ENCODE measurements at places on chromosomes 7 and 10.
A peak's percentile ranks its signal among the peaks of the same experiment; 100 is the strongest.

GRCh38 chr10:76454506-76455140, 1023.2 kb downstream of the LRMDA start:
- no peak for DNase-seq

GRCh38 chr7:5050676-5051075, 5.0 kb downstream of the RBAK start:
- DNase-seq, result no peak

DNA sequence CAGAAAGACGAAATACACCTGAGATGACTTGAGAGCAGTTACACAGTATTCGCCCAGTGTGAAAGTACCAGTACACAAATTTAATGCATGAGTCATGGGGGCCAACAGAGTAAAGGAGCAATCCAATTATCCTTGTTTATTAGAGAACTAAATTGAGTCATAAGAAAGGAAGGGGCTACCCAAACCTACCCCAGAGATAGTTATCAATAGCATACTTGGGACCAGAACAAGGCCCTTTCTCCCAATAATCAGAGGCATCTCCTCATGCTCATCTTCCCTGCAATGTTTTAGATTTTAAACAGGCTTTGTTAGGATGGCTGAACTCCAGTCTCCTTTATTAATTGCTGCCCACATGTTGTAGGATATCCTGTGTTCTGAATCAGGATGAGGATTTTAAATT, 239.7 kb upstream of the LRGUK start:
- DNase-seq, result no peak

GRCh38 chr10:11604865-11605650, 6.4 kb downstream of the USP6NL start:
- DNase-seq, result no peak

GRCh38 chr7:17293481-17293880, 5.0 kb upstream of the AHR start:
- DNase-seq, result no peak

- no peak for DNase-seq
Observed at GRCh38 chr10:132709471-132709951, 76.4 kb downstream of the NKX6-2 start.

GRCh38 chr7:95601316-95601715, 5.0 kb upstream of the PDK4 start:
- DNase-seq, result no peak

DNA sequence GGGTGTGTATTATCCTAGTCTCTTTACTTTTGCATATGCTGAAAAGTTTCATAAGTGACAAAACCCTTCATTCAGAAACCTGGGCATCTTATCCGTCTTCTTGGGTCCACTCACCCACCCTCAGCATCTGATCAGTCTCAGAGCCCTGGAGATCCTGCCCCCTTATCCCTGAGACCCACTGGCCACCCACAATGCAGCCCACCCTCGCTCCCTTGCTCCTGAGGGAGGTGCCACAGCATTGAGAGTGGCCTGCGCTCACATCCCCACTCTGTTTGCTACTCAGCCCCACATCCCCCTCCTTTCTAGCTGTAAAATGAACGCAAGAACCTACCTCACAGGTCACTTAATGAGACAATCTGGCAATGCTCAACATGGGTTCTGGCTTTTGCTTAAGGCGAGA, 27.3 kb downstream of the PDIA4 start:
- DNase-seq, result no peak

- no peak for DNase-seq
Observed at GRCh38 chr10:114525368-114525949, 121.2 kb upstream of the AFAP1L2 start.

GRCh38 chr10:126787201-126787600, 116.7 kb upstream of the C10orf90 start:
- DNase-seq, result no peak

GRCh38 chr10:110803830-110804338, 67.8 kb upstream of the PDCD4 start:
- DNase-seq, result peak; percentile 26

- DNase-seq, result no peak
Observed at GRCh38 chr7:81698965-81699364, 70.9 kb downstream of the HGF start.

DNA sequence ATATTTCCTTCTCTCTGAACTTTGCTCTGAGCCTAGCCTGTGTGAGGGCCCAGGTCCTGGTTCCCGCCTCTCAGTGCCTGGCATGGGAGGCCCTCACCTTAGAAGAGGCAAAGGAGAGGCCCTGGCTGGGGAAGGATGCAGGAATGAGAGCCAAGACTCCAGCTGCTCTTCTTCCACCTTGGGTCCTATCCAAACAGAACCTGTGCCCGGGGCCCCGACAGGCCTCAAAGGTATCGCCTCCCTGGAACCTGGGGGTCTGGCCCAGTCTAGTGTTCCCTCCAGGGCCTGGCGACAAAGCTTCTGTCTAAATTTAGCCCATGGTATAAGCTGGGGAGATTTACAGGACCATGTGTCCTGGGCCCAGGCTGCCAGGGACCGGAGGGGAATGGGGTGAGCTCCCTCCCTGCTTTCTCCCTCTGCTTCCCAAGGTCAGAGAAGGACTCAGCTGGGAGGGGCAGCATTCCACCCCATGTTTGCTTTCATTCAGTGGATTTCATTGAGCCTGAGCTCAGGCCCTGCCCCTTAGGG, 12.0 kb upstream of the CRHR2 start:
- no peak for DNase-seq

DNA sequence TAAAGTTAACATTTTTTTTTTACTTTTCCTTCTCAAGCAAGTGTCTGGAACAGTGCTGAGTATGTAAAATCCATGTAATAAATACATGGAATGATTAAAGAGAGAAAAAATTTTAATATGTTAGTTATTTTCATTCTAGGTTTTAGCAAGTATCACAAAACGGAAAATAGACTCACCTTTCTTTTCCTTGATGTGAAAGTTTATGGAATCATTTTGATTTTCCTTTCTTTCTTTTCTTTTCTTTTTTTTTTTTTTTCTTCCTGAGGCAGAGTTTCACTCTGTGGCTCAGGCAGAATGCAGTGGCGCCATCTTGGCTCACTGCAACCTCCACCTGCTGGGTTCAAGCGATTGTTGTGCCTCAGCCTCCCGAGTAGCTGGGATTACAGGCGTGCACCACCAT, 28.1 kb downstream of the SMNDC1 start:
- DNase-seq, result no peak

- no peak for DNase-seq
Observed at GRCh38 chr7:150852371-150852905, at the start of gene AOC1. Gene AOC1, plus strand, starts transcription at chr7:150852517. Its CDS starts 3,954 bp downstream, at chr7:150856471.

DNA sequence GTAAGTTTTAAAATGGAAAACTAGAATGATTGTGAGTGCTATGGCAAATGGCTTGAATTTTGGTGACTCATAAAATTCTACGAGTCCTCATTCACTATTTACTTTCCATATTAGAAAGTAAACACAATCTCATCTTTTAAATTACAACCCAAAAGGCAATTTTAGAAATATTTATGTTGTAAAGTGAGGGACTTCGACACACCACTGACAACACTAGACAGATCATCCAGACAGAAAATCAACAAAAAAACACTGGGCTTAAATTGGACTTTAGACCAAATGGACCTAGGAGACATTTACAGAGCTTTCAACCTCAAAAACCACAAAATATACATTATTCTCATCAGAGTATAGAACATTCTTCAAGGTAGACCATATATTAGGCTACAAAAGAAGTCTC, 30.1 kb downstream of the ZNF277 start:
- no peak for DNase-seq

GRCh38 chr7:132996581-132997242, 85.2 kb downstream of the CHCHD3 start:
- DNase-seq, result no peak

DNA sequence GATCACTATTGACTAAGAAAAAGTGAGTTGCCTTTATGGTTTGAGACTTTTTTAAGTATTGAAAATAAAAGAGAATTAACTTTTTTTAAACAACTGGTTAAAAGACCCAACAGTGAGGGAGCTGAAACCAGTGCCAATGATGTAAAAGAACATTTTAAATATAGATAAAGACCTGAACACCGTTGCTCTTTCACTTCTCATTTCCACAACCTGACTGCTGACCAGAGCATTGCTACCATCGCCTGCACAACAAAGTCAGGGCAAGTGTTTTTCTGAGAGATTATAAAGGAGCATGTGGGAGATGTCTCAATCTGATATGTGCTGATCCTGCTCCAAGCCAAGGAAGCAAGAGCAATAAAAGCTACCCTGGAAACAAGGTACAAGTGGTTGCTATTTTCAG, 34.7 kb downstream of the IMMP2L start:
- DNase-seq, result no peak

- no peak for DNase-seq
Observed at GRCh38 chr10:106991091-106991490, 173.4 kb downstream of the SORCS1 start.

- DNase-seq, result no peak
Observed at GRCh38 chr10:96683065-96683464, 37.2 kb downstream of the PIK3AP1 start.

GRCh38 chr7:132232406-132232805, 343.9 kb downstream of the PLXNA4 start:
- no peak for DNase-seq

DNA sequence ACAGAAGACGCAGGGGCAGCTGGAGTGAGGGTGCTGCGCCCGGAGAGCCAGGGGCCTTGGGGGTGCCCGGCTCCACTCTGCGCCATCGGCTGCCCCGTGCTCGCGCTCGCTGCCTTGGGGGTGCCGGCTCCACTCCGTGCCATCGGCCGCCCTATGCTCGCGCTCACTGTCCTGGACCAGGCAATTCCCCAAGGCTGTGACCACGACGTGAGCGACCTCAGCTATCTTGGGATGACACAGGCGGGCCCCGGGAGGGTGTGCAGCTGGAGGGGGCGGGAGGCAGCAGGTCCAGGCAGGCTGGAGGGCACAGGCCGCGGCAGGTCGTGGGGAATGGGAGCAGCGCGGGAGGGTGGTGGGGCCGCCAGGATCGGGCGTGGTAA, 29.7 kb downstream of the CYP2W1 start:
- no peak for DNase-seq

- no peak for DNase-seq
Observed at GRCh38 chr7:112897839-112898431, 107.7 kb upstream of the TMEM168 start.

- DNase-seq, result no peak
Observed at GRCh38 chr10:63700631-63701156, 179.5 kb downstream of the REEP3 start.

- no peak for DNase-seq
Observed at GRCh38 chr7:1810961-1811849, 141.1 kb downstream of the ELFN1 start.

GRCh38 chr10:4278186-4278585, 493.2 kb upstream of the KLF6 start:
- no peak for DNase-seq

DNA sequence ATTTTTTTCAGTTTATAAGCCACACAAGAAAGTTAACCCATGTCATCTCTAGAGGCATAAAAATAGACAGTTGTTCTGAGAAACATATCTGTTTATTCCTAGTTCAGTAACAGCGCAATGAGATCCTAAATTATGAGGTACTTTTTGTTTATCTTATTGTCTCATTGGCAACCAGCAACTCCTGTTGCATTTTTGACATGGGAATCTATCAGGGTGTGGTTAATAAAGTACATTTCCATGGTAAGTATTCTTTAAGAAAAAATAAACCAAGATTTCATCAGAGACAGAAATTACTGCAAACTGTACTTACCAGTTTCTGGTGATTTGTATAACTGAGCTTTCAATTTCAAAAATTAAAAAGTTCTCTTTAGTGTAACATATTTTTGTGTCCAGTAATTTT, 9.0 kb downstream of the FAS start:
- no peak for DNase-seq

GRCh38 chr7:102270178-102270887, 16.3 kb upstream of the SH2B2 start:
- DNase-seq, result no peak

- DNase-seq, result peak; percentile 68
Observed at GRCh38 chr10:13969118-13969791, 361.5 kb downstream of the FRMD4A start.

DNA sequence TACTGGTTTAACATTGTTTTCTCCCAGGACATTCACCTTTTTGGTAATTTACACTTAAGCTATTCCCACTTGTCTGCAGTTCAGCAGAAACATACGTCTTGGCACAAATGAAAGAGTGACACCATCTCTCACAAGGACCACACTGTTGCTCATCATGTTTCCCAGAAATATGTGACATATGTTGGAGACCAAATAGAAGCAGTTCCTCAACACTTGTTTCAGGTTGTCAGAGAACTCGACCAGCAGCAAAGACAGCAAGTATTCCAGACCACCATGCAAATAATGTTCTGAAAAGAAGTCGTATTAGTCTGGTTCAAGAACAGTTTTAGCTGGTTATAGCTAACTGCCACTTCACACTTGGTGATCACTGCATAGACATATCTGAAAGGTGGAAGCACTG, 81.3 kb upstream of the KLF6 start:
- DNase-seq, result no peak

DNA sequence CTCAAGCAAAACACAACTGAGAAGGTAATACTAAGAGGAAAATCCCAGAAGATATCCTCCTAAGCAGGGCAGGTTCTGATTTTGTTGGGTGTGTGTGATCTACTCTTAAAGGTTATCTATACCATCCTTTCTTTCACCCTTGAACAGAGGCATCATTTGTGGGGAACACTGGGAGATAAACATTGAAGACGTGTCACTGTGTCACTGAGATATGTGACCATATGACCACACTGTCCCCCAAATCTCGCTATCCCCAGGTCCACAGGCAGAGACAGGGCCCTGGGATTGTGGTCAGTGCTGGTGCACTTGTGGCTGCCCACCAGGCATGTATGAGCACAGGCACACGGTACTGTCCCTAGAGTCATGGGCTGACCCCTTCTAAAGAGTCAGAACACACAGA, 30.0 kb downstream of the TECTB start:
- no peak for DNase-seq

- no peak for DNase-seq
Observed at GRCh38 chr7:107958764-107959526, 44.0 kb downstream of the LAMB1 start.

DNA sequence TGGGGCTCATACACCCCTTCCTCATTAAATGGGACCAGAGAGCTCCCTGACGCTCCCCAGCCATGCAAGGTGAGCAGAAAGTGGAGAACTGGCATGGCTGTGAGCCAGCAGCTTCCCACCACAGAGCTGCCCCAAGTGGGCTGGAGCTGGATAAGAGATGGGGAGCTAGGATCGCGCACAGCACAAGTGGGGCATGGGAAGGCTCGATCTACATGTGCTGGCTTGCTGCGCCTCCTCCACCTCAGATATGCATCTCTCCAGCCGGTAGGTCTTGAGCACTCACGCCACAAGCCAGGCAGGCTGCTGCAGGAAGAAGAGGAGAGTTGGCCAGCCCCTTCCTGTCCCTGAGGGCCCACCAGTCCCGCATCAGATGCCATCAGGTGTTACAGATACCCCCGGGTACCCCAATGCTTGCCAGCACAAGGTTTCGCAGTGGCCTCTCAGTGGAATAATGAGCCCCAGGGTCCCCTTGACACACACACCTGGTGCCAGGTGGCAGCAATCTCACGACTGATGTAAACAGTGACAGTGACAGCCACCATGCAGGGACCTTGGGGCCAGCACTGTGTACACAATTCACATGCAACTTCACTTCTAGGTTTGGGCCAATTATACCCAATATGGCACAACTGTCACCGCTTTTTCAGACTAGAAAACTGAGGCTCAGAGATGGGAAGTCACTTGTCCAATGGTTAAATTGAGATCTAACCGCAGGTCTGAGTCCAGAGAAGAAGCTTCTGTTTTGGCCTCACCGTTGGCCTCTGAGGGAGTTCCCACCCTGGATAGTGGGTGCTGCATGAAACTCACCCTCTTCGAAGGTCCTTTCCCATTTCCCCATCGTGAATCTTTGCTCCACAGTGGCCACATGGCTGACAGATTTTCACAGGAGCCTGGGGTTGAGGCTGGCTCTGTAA, 79.3 kb downstream of the OAT start:
- DNase-seq, result no peak

- no peak for DNase-seq
Observed at GRCh38 chr7:134083766-134084487, 43.2 kb upstream of the LRGUK start.
